ENCODE measurements at places on chromosomes 5 and 9.

- no peak for DNase-seq
- no peak overlapping the region for H3K27ac ChIP-seq
- no peaks in the 10 kb centered on the region for H3K36me3 ChIP-seq
- H3K4me3 ChIP-seq = no peak overlapping the region
- peaks cover 4% of the 10 kb centered on the region for H3K27me3 ChIP-seq
- H3K4me1 ChIP-seq = no peaks in the 10 kb centered on the region
Observed at GRCh38 chr5:75286211-75286773, 49.6 kb upstream of the ANKRD31 start.

DNA sequence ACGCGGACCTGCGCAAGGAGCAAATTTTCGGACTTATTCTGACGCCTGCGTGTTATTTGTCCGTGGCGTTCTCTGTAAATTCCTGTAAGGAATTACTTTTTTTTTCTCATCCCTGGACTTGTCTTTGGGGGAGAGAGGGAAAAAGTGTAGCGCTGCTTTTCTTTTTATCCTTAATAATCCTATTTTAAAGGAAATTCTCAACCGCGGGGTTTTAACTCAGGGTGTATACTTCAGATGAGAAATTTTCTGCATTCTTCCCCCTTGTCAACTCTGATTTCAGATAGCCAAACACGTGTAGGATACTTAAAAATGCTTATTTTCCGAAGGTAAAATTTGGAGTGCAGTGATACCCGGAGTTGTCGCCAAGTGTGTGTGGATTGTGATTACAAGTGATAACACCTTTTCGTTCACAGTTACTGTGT is 853 bp downstream of the DCP2 start:
- H3K4me3 ChIP-seq = peak overlapping the region; percentile 96
- DNase-seq = no peak
- peak overlapping the region; percentile 91 for H3K27ac ChIP-seq
- peaks cover 8% of the 10 kb centered on the region for H3K36me3 ChIP-seq
- peaks cover 31% of the 10 kb centered on the region for H3K4me1 ChIP-seq

- no peak for DNase-seq
- peaks cover 2% of the 10 kb centered on the region for H3K27me3 ChIP-seq
- no peaks in the 10 kb centered on the region for H3K36me3 ChIP-seq
- H3K4me3 ChIP-seq = no peak overlapping the region
Observed at GRCh38 chr9:69899491-69899890, 78.9 kb downstream of the CFAP95 start.

DNA sequence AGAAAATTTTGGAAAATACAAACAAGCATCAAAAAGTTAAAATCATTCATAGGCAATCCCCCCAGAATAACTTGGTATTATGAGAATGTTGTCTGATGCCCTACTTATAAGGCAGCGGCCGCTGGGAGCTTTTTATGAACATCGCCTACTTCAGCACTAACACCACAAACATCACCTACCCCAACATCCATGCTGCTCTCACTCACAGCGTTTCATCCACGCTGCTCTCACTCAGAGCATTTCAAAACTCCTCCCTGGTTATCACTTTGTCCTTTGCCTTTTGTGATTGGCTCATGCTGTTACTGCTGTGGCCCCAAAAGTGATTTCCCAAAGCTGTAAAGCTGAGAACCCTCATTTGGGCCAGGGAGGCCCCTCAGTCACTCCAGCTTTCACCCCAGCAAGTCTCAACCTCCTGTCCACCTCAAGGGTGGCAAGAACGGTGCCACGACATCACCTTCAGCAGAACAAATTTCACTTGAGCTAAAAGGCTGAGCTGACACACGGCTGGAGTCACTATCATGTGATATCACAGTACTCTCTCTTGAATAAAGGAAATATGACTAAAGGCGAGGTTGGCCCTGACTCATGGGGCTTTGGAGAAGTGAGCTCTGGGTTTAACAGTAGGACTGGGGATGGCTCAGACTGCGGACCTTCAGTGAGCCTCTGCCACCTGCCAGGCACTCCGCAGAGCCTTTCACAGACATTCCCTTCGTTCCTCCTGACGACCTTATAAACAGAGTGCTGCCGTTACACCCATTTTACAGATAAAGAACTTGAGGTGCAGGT is 25.2 kb downstream of the SHC3 start:
- H3K36me3 ChIP-seq = peaks cover 2% of the 10 kb centered on the region
- H3K27ac ChIP-seq = no peak overlapping the region
- peaks cover 8% of the 10 kb centered on the region for H3K27me3 ChIP-seq
- no peak for DNase-seq
- peaks cover 13% of the 10 kb centered on the region for H3K4me1 ChIP-seq
- H3K4me3 ChIP-seq = no peak overlapping the region
